Brain microvascular endothelial cell (primary cell): ENCODE measurements at places on chromosomes 6 and 20.

DNA sequence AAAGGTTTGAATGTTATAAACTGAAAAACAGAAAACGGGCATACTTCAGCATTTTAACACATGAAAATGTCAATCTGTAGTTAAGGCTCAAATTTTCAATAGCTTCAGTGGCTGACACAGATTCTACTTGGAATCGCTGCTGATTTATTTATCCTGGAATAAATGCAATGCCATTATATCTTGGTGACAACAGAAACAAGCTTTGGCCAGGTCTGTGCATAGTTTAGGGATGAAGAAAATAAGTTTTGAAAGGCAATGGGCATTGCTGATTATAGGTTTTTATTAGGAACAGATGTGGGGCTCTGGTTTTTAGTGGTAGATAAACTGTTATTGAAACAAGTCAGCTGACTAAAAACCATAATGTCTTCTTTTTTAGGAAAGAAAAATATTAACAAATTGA lies 96.8 kb upstream of the SOX4 start:
- DNase-seq, result no peak

GRCh38 chr6:141658696-141659095 lies 474.0 kb upstream of the GJE1 start:
- no peak for DNase-seq

GRCh38 chr20:14055127-14055742 lies 59.9 kb downstream of the MACROD2 start:
- peak; percentile 49 for DNase-seq

DNA sequence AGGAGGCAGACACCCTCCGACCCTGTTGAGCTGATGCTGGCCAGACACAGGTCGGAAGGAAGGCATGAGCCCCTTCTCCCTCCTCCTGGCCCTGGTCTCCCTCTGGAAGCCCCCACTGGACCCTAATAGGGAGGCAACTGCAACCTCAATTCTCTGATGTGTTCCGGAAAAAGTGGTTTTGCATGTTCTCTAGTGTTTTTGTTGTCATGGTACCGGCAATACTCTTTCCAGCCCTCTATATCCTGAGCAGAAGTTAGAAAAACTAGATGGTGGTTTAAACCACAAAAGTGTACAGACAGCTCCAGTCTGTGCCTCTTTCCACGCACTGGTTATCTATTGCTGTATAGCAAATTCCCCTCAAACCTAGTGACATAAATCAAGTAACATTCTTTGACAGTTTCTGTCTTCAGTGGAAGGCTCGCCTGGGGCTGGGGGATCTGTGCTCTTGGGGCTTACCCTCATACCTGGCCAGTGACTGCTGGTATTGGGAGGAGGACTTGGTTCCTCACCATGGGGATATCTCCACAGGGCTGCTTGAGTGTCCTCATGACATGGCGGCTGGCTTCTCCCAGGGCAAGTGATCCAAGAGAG lies 37.0 kb downstream of the SYTL3 start:
- DNase-seq, result no peak

GRCh38 chr20:20683481-20684321 lies 28.7 kb downstream of the RALGAPA2 start:
- DNase-seq, result no peak

GRCh38 chr6:5676701-5677100 lies 330.0 kb downstream of the NRN1 start:
- no peak for DNase-seq

GRCh38 chr20:1081891-1082290 lies 36.5 kb upstream of the PSMF1 start:
- DNase-seq, result no peak

DNA sequence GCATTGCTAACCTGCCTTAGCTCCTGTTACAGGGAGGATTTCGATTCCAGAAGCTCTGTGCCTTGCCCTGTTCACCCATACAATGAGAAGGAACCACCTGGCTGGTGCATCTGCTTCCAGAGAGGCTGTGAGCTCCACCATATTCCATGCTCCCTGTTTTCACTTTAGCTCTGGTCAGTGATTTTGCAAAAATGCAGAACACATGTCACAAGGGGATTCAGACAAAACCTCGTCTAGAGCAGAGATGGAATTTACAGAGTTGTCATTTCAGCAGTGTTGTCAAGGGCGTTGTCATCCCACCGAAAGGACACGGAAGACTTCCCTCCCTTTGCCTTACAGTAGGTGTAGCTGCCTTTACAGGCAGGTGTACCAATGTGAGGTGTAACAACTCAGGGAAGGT lies 223.0 kb upstream of the ARID1B start:
- no peak for DNase-seq

- DNase-seq, result no peak
Observed at GRCh38 chr20:61754976-61755778, 310.5 kb downstream of the TAF4 start.

DNA sequence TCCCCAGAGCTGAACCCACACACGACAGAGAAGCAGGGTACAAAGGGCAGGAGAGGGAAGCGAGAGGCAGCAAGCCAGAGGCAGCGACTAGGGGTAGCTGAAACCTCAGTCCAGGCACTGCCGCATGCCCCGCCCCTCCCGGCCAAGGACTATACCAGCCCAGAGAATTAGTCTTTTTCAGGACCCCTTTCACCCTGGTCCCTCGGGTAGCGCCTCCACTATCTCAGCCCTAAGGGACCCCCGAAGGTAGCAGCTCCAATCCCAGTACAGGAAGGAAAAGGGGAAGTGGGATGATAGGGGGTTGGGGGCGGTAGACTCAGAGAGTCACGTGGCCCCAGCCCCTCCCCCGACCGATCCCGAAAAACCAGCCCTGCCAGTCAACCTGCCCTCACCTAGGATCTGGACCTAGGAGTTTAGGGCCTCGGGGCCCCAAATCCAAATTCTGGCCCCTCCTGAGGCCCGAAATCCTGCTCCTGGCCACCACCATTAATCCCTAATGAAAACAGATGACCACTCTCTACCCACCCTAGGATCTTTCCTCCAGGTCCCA lies 1.3 kb downstream of the RGL2 start:
- DNase-seq, result no peak

DNA sequence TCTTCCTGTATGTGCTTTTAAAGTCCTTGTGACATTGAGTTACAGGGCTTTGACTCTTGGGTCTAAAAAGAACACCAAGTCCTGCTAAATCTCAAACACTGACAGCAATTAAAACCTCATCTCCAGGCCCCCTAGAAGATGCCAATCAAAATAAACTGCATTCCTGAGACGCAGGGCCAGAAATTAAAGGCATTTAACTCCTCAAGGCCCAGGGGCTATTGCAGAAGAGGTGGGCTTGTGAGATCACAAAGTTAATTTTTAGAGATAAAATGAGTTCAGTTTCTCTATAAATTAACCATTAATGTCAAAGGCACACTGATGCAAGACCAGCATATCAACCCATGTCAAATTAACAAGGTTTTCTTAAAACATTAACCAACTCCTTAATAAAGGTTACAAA lies 145.6 kb upstream of the CARMIL1 start:
- DNase-seq, result no peak

DNA sequence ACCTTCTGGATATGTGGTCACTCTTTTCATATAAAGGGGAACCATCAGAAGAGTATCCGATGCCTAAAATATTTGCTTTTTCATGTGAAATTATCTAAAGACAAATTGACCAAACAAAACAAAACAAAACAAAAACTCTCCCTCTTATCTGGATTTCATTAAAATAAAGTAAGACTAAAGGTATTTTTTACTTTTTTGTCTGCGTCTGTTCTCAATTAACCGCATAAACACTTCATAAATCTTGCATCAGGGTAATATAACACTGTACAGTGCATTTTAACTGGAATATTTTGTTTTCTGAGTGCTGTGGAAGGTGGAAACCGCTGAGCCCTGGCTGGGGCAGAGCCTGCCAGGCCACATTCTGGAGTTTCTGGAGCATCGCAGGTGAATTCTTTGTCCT lies 234.1 kb upstream of the ZFP64 start:
- no peak for DNase-seq

GRCh38 chr20:25476106-25477013 lies 68.9 kb downstream of the GINS1 start:
- no peak for DNase-seq

DNA sequence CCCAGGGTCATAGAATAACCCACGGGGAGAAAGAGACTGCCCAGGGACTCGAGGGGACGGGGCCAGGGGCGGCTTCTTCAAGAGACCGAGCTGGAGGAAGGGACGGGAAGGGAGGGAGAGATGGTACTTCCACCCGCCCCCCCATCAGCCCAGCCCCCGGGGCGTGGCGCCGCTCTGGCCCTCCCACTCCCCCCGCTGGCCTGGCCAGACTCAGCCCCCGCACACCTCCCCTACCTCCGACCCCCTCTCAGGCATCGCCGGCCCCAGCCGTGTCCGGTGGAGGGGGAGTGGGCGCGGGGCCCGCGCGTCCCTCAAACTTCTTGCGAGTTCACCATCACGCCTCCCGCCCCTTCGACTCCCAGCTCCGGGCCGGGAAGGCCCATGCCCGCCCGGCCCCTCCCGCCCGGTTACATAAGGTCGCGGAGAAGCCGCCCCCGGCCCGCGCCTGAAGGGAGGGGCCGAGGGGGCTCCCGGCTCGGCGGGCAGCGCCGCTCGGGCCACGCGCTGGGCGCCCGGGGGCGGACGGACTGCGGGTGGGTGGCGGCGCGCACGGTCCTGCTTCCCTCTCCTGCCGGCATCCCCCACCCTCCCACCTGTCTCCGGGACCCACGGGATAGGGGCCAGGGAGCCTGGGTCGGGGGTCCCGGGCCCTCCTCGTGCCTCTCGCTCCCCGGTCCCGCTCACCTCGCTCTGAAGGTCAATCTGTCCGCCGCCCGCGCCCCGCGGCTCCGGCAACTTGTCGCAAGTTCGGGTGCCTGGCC lies 562 bp downstream of the TFEB start:
- DNase-seq, result peak; percentile 67

DNA sequence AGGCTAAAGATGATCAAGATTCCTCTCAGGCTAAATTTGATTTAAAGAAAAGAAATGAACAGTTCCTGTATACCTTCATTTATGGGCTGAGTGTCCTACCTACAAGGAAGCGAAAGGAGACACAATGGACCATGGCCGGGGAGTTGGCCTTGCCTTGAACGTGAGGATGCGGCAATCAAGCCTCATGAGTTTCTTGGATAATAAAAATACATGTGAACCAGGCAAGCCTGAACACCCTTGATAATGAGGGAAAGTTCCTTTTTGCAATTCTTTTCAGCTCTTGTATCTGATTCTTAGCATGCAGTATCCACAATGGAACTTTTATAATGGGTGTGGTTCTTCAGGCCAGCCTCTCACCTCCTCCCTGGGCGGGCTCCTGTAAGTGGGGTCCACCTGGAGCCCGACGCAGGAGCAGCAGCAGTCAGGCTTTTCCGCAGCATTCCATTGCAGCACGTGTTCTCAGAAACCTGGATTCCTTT lies 83.8 kb downstream of the RNASET2 start:
- DNase-seq, result no peak

DNA sequence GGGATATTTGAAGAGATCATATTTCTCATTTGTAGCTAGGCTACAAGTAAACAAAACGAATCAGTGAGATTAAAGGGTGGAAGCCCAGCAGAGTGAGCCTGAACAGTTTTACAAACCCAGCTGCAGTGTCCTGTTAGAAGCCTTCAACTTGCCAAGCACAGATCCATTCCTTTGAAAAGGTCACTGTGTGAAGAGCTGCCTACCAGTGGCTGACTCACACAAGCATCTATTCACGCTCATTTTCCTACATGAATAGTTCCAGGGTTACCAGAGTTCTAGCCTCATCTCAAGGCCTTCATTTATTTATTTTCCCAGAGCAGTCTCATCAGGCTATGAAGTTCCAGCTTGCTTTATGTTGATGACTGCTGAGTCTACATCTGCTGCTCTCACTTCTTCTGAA lies 25.7 kb upstream of the MLIP start:
- DNase-seq, result peak; percentile 58

- DNase-seq, result no peak
Observed at GRCh38 chr20:62511915-62512610, 36.3 kb upstream of the GATA5 start.

DNA sequence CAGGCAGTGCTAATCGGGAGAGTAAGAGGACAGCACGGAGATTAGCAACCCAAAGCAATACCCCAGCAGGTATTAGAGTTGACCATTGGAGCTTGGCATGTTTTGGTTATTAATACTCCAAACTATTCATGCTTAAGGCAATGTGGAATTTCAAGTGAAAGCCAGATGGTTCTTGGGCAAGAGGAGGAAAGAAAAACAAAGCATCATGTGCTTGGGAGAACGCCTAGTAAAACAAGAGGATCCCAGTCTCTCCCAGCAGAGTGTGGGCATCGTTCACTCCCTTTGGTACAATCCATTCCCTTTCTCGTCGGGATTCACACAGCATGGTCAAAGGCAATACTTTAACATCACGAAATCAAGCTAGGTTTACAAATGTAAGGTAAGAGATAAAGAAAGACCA lies 349.8 kb downstream of the PRKN start:
- DNase-seq, result no peak

DNA sequence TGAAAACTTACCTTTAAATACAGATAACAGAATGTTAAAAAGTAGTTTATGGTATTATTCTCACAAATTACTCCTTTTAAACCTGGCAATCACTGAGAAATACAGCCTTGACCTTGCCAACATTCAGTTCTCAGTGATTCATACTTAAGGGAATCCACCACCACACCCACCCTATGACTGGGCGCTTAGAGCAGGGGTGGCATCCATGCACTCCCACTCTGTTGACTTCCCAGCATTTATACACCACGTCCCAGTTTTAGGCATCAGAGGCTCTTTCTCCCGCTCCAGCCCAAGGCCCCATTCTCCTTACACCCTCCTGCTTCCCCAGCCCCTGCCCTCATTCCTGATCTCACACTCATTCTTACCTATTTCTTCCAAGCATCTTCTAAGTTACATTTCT lies 16.3 kb downstream of the TRAF3IP2 start:
- DNase-seq, result peak; percentile 57

DNA sequence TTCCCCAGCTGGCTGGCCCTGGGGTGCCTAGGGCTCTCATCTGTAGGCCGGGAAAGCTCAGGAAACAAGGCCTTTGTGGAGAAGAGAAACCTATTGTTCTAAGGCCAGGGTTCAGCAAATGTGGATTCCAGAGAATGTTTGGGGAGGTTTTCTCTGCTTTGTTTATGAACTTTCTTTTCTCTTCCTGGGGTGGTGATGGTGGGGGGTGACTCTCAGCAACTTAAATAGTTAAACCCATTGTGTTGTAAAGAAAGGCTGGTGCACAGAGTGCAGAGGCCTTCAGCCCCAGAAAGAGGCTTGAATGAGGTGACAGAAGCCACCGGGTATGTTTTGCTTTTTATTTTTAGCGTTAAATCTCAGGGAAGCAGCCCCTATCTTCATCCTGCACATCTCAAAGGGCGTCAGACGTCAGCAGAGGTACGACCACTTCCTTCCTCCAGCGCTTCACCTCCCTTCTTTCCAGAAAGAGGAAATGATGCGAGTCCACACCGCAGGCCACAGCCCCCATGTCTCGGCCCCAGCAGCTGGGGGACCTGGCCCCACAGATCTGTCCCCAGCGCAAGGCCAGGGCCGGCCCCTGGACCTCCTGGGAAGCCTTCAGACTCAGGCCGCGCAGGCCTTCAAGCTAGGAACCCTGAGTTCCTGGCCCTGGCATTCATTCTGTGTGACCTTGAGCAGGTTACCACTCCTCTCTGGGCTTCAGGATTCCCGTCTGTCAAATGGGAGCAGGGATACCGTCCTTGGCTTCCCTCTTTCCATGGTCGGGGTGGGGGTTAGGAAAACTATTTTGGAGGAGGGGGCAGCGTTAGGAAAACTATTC lies 605 bp upstream of the PPP1R16B start:
- no peak for DNase-seq

GRCh38 chr20:45238139-45238538 lies 16.2 kb downstream of the SLPI start:
- no peak for DNase-seq

GRCh38 chr6:49072885-49073620 lies 390.0 kb downstream of the MMUT start:
- DNase-seq, result no peak
